ENCODE measurements at places on chromosomes 5 and 9. TPM values are rescaled to one million over a fixed set of nuclear protein-coding genes. Genes with fewer than 3 reads are reported as not detected.

GRCh38 chr9:27393054-27393846 is 96.3 kb upstream of the EQTN start:
- H3K27me3 ChIP-seq, result no peaks in the 10 kb centered on the region

DNA sequence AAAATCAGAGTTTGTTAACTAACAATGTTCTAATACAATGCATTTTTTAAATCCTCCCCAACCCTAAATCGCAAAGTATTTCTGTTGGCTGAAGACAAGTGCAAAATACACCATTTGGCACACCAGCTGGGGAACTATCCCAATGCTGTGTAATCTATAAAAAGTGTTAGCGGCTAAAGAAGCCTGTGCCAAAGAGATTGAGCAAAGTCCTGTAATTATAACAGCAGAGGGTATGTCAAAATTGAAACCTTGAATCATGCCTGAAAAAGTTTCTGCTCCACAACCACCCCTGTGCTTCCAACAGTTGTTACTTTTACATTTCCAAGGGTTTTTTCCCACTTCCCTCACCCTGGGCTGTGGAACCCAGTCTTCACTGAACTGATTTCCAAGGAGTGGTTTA is 83.1 kb upstream of the PLPP6 start:
- no peak overlapping the region for H3K4me3 ChIP-seq
- H3K36me3 ChIP-seq, result no peaks in the 10 kb centered on the region
- no peaks in the 10 kb centered on the region for H3K27me3 ChIP-seq

GRCh38 chr5:85500869-85501268 is 1116.2 kb upstream of the EDIL3 start:
- no peak for DNase-seq
- H3K36me3 ChIP-seq, result no peaks in the 10 kb centered on the region
- H3K27ac ChIP-seq, result no peak overlapping the region
- no peaks in the 10 kb centered on the region for H3K4me1 ChIP-seq
- no peaks in the 10 kb centered on the region for H3K27me3 ChIP-seq

SPINK6 gene
- total RNA-seq, result not detected

GRCh38 chr9:131889437-131890251 is 149.8 kb upstream of the RAPGEF1 start:
- no peaks in the 10 kb centered on the region for H3K27me3 ChIP-seq
- H3K27ac ChIP-seq, result no peak overlapping the region
- no peak for DNase-seq

Measured in vagina (tissue), 2 donors.